ENCODE measurements at places on chromosomes 7 and 10.

DNA sequence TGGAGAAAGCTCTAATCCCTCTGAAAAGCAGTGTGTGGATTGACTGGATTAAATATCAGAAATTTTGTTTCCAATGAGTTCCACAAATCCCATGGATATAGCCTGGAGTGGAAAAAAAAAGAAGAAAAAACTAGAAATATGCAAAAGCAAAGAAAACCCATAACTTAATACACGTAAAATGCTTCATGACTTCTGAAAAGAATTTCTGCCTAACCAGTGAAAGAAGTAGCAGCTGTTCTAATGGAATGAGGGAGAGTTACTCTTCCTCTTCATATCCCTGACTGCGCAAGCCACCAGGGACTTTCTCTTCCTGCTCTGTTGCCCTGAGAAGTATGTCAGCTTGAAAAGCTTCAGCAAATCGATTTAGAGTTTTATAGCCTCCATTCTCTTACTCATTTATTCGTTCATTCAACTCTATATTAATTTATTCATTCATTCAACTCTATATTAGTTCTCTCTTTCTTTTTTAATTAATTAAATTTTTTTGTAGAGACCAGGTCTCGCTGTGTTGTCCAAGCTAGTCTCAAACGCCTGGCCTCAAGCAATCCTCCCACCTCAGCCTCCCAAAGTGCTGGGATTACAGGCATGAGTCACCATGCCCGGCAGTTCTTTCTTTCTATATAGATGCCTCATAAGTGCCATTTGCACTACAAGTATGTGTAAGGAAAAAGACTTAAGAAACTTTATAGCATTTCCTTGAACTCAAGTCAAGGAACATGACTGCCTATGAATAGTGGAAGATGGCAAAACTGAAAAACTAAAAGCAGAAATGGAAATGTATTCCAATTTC is 447.3 kb upstream of the NRP1 start:
- no peak for DNase-seq

- DNase-seq, result no peak
Measured at GRCh38 chr7:69714886-69715576, 116.8 kb downstream of the AUTS2 start.

GRCh38 chr7:132904209-132904608 is 177.7 kb downstream of the CHCHD3 start:
- no peak for DNase-seq

GRCh38 chr10:34664706-34665105 is 150.4 kb downstream of the PARD3 start:
- DNase-seq, result no peak

DNA sequence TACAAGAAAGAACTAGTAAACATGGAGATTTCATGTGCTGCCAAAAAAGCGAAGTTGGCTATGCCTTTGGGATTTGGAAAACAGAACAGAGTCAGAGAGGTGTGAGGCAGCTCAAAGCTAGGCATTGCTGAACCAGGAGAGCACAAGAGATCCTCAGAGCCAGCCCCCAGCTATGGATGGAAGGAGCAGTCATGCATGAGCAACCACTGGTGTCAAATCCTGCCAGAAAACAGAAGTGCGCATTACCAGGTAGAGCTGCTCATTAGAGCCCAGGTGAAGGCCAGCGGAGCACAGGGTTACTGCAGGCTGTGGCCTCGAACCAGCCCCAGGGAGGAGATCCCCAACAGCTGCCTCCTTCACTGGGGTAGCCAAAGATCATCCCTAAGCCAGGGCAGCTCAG is 173.2 kb upstream of the KIAA1217 start:
- DNase-seq, result no peak

- DNase-seq, result no peak
Measured at GRCh38 chr7:118429141-118429540, 204.6 kb downstream of the ANKRD7 start.

Measured in posterior vena cava (tissue), 2 donors.